ENCODE measurements at places on chromosomes 4 and X. TPM values are rescaled to one million over a fixed set of nuclear protein-coding genes. Genes with fewer than 3 reads are reported as not detected.

The CXCL5 gene
- total RNA-seq: 0.59 TPM

The TSPAN7 gene
- total RNA-seq: not detected

The HERC5 gene
- total RNA-seq: 29.4 TPM

DNA sequence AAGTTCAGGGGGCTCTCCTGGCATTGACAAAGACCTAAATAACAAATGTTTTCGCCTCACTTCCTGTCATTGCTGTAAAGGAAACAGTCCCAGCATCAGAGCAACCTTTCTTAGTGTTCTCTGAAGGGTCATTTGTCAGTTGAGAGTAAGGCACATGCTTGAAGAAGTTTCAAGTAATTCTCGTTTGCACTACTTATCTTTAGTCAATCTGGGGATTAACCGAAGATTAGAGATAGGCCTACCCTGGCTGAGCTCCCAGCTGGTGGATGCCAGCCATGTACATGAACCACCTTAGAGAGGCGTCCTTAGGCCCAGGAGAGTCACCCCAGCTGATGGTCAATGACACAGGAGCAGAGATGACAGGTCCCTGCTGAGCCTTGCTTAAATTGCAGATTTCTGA, 189.9 kb upstream of the PGRMC2 start:
- no peaks in the 10 kb centered on the region for H3K36me3 ChIP-seq
- no peaks in the 10 kb centered on the region for H3K27me3 ChIP-seq
- no peak overlapping the region for H3K27ac ChIP-seq
- no peak for DNase-seq
- no peaks in the 10 kb centered on the region for H3K4me1 ChIP-seq

- H3K27ac ChIP-seq: no peak overlapping the region
- no peak overlapping the region for H3K4me3 ChIP-seq
- no peaks in the 10 kb centered on the region for H3K36me3 ChIP-seq
These were observed 83.4 kb downstream of the UCHL1 start for GRCh38 chr4:41339812-41340809.

- no peak for DNase-seq
- H3K27ac ChIP-seq: no peak overlapping the region
- no peaks in the 10 kb centered on the region for H3K36me3 ChIP-seq
These were observed 118.7 kb downstream of the ZNF330 start for GRCh38 chr4:141339391-141339790.

DNA sequence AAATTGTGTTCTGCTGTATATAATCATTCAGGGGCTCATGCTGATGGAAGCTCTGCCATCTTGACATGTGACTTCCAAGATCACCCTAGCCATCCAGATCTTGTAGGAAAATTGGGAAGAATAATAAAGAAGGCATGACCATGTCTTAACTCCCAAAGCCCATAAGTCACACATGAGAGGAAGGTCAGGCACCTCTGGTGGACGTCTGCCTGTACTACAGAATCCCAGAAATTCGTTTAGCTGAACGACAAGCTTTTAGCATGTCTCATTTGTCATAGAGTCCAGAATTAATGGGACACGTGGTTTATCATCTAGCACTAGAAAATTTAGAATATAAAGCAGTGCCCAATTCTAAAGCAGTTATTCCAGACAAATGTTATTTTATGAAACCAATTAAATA, 212.7 kb downstream of the CENPC start:
- DNase-seq: no peak
- H3K4me3 ChIP-seq: no peak overlapping the region
- H3K36me3 ChIP-seq: no peaks in the 10 kb centered on the region
- H3K27me3 ChIP-seq: peaks cover 3% of the 10 kb centered on the region

DNA sequence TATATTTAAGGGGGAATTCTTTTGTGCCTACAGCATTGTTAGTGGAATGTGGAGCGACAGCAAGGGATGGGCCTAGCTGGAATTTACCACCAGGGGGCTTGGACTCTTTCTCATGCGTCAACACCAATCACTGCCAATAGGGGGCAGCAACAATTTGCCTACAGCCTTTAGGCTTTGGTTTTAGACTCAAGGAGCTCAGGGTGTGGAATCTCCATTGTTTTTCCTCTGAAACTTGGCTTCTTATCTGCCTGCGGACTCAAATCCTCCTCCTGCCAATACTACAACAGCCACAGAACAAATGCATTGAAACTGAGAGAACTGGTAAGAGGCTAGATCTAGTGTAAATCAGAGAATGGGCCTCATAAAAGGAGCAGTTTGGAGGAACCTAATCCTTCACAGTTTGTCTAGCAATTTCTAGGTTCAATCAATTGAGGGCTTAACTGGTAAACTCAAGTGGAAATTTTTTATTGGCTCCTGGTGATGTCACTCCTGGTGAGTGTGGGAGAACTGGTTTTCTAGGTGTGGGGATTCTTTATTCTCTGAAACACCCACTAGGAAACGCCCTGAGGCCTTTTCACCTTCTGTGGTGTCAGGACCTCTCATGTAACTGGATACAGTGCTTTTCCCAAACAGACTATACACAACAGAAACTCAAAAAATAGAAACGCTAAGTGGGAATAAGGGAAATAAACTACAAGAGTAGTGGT, 27.9 kb upstream of the TMSB4X start:
- peak overlapping the region; percentile 89 for H3K27ac ChIP-seq
- H3K4me1 ChIP-seq: peaks cover 55% of the 10 kb centered on the region
- H3K27me3 ChIP-seq: no peaks in the 10 kb centered on the region
- peak; percentile 81 for DNase-seq

GRCh38 chrX:37380924-37381323, 31.8 kb downstream of the PRRG1 start:
- H3K36me3 ChIP-seq: no peaks in the 10 kb centered on the region
- no peaks in the 10 kb centered on the region for H3K27me3 ChIP-seq
- no peak for DNase-seq
- no peaks in the 10 kb centered on the region for H3K4me1 ChIP-seq

DNA sequence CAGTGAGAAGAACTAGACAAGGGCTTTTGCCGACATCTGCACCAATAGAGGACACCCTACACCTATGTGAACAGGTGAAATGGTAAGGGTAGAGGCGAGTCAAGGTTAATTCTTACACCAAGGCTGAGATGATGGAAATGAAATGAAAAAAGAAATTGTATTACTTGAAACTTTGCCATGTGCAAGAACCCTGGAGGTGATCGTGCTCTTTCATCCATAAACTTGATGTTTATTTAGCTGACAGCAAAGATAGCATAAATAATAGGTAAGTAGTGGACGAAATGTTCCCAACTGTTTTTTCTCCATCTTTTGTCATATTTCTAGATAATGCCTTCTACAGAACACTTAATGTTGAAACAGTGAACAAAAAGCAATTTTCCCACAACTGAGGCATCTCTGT, 162.5 kb downstream of the BANK1 start:
- H3K27ac ChIP-seq: no peak overlapping the region
- peaks cover 2% of the 10 kb centered on the region for H3K27me3 ChIP-seq
- no peak for DNase-seq
- H3K4me3 ChIP-seq: no peak overlapping the region
- H3K36me3 ChIP-seq: no peaks in the 10 kb centered on the region
- H3K4me1 ChIP-seq: no peaks in the 10 kb centered on the region

DNA sequence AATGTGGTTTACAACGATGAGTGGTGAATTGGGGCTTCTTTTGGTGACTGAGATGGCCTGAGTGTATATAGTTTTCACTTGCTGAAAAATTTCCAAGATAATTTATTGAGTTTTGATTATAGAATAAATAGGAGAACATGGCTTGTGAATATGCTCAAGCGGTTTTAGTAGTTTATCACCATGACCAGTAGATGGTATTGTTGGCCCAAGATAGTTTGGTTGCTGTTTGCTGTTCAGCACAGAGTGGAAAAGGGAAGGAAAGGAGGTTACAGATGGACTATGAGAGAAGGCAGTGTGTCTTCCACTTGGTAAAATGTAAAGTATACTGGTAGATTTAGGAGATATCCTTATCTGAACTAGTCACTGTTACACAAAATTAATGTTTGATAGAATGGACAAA, 55.8 kb upstream of the POU4F2 start:
- H3K27ac ChIP-seq: no peak overlapping the region
- H3K36me3 ChIP-seq: no peaks in the 10 kb centered on the region
- DNase-seq: no peak
- H3K4me1 ChIP-seq: no peaks in the 10 kb centered on the region
- no peak overlapping the region for H3K4me3 ChIP-seq

DNA sequence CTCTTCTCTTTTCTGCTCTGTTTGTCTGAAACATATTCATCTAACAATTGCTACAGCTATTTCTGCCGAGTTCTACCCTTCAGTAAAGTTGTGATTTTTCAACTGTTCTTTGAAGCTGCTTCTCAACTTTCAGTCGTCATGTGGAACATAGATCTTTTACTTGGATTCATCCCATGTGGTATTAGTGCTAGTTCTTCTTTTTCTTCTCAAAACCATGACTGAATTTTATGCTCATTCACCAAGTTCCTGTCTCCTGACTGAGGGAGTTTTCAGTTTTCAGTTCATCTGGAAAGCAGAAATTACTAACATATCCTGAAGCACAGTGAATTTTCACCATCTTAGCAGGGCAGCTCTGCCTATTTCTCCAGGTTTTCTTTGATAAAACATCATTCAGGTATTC, 12.1 kb downstream of the ACSL4 start:
- no peak overlapping the region for H3K4me3 ChIP-seq
- H3K27me3 ChIP-seq: no peaks in the 10 kb centered on the region
- H3K4me1 ChIP-seq: no peaks in the 10 kb centered on the region
- DNase-seq: no peak

GRCh38 chr4:168131196-168131595, 38.9 kb downstream of the ANXA10 start:
- no peaks in the 10 kb centered on the region for H3K36me3 ChIP-seq
- DNase-seq: no peak
- H3K27ac ChIP-seq: no peak overlapping the region
- no peak overlapping the region for H3K4me3 ChIP-seq
- no peaks in the 10 kb centered on the region for H3K4me1 ChIP-seq

DNA sequence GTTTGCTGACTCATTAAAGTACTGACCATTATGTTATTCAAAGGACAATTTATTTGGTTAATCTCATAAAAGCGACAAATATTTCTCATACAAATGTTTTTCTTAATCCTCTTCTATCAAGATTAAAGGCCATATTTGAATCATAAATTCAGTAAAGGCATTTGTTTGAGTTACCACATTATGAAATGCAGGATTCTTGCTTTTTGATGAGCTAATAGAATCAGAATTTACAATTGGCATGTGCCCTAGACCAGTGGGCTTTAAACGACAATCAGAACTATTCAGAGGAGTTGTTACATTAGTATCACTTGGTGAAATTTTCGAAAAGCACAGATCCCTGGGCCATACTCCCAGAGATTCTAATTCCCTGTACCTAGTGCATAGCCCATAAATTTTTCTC, 55.3 kb downstream of the KLHL4 start:
- H3K36me3 ChIP-seq: no peaks in the 10 kb centered on the region
- H3K4me3 ChIP-seq: no peak overlapping the region
- H3K27me3 ChIP-seq: no peaks in the 10 kb centered on the region
- no peak overlapping the region for H3K27ac ChIP-seq
- no peaks in the 10 kb centered on the region for H3K4me1 ChIP-seq

GRCh38 chrX:105266456-105266855, 46.0 kb upstream of the TEX13A start:
- H3K4me3 ChIP-seq: no peak overlapping the region
- no peak for DNase-seq
- H3K36me3 ChIP-seq: no peaks in the 10 kb centered on the region

DNA sequence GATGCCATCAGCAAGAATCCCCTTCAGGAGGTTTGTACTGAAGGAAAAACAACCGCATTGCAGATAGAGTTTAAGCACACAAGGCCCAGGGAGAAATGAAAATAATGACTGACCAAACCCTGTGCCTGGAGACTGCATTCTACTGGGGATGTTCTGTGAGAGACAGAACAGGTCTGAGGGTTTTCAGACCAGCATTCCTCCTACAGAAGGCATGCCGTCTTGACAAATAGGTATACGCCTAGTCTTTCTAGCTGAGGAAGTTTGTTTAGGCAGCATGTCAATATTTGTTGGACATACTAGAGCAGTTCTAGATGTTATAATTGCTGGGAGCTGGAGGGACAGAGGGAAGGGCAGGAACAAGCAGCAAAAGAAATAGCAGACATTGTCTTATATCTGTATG, 68.4 kb upstream of the SCOC start:
- no peak overlapping the region for H3K4me3 ChIP-seq
- DNase-seq: no peak
- no peaks in the 10 kb centered on the region for H3K4me1 ChIP-seq
- H3K27me3 ChIP-seq: no peaks in the 10 kb centered on the region

DNA sequence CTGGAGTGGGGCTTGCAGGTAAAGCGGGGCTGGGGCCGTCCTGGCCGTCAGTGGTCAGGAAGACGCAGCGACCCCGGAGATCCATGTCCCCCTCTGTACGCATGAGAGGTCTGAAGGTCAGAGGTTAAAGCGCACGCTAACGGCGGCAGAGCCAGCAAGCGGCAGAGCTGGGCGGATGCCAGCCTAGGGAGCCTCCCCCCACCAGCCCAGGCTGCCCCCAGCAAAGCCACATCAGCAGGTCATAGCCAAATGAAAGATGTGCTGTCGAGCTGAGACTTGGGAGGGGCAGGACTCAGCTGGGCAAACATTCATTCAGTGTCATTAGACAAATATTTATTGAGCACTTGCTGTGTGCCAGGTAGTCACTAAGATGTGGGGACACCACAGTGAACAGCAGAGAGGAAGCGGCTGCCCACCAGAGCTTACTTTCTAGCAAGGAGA, 593 bp upstream of the JAKMIP1 start:
- peak overlapping the region; percentile 18 for H3K4me3 ChIP-seq
- H3K4me1 ChIP-seq: peaks cover 42% of the 10 kb centered on the region
- peak overlapping the region; percentile 68 for H3K27ac ChIP-seq

DNA sequence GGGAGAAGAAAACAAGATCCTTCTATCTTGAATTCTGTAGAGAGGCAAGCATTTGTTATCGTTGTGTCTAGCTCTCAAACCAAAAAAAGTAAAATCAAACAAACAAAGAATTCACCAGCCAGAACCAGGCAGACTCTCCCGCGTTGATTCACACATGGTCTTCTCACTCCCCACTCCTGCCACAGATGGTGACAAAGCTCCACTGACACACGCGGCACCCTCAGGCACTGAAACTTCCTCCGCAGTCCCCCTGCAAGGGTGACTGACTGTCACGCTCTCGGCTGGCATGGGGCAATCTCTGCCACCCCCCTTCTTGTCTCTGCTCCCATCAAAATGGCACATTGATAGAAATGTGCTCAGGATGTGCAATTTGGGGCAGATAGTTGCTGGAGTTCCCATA, 304.9 kb downstream of the DHX15 start:
- H3K4me3 ChIP-seq: no peak overlapping the region
- H3K27ac ChIP-seq: no peak overlapping the region
- H3K27me3 ChIP-seq: no peaks in the 10 kb centered on the region
